T-helper 1 cell (primary cell): ENCODE measurements at places on chromosomes 6 and 20.

DNA sequence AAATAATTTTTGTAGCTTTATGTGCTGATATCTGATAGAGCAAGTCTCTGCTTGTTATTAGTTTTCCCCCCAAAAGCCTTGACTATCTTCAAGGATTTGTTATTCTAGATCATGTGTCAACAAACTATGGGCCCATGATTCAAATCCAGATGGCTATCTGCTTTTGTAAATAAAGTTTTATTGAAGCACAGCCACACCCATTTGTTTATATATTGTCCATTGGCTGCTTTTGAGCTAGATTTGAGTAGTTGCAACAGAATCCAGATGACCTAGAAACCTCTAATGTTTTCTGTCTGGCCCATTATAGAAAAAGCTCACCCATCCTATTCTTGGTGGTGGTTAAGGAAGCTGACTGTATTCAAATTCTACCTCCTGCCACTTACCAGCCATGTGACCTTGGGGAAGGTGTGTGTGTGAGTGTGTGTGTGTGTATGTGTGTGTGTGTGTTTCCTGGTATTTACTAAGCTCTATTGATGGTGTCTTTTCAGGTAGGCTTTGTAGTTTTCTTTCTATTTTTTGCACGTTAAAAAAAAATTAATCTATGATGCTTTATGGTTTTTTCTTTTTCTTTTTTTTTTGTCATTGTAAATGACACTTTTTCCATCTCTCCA is 1.3 kb upstream of the GTSF1L start:
- no peak for DNase-seq

GRCh38 chr6:105533301-105533700 is 130.4 kb upstream of the PREP start:
- no peak for DNase-seq

- DNase-seq: no peak
Observed at GRCh38 chr6:130964289-130964688, 98.8 kb downstream of the EPB41L2 start.

- DNase-seq: no peak
Observed at GRCh38 chr6:21208081-21208795, 385.3 kb upstream of the SOX4 start.

GRCh38 chr20:11261533-11262000 is 587.8 kb upstream of the JAG1 start:
- no peak for DNase-seq

DNA sequence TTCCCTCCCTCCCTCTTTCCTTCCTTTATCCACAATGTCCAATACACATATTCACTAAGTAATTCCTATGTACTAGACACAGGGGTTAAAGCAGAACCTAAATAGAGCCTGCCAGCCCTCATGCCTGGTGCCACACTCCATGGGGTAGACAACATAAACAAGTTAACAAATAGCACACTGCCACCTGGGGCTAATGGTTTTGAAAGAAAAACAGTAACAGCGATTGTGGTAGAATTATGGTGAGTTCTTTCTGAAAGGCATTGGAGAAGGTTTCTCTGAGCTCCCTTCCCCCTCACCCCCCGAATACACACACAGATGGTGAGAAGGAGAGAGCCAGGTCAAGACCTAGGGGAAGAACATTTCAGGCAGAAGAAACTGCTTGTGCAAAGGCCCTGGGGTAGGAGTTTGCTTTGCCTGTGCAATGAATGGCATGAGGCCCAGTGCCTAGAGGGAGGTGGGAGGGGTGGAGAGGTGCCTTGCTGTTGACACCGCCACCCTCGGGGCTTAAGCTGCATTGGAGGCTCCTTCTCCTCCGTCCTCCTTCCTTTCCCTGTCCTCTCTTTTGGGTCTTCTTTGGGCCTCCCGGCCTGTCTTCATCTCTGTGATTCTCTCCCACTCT is 502.4 kb upstream of the SULF2 start:
- DNase-seq: no peak

GRCh38 chr6:163738304-163738703 is 323.8 kb downstream of the QKI start:
- DNase-seq: no peak
